ENCODE measurements at places on chromosomes 7 and 10.

GRCh38 chr7:76222333-76222732 lies 20.6 kb downstream of the SRRM3 start:
- DNase-seq = no peak

DNA sequence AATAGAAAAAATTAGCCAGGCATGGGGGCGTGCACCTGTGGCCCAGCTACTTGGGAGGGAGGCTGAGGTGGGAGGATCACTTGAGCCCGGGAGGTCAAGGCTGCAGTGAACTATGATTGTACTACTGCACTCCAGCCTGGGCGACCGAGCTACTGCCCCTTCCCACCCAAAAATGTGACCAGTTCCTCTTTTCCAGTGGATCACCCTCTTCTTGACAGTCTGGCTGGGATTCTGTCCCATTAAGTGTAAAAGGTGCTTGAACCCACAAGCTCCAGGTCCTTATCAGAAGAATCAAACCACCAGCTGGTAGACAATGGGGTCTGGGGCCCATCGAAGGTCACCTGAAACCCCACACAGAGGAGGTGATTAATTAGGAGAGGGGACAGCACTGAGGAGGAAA lies 14.1 kb downstream of the ATXN7L1 start:
- DNase-seq = no peak

- no peak for DNase-seq
These were observed 625 bp downstream of the RP9 start for GRCh38 chr7:33108554-33109004.

DNA sequence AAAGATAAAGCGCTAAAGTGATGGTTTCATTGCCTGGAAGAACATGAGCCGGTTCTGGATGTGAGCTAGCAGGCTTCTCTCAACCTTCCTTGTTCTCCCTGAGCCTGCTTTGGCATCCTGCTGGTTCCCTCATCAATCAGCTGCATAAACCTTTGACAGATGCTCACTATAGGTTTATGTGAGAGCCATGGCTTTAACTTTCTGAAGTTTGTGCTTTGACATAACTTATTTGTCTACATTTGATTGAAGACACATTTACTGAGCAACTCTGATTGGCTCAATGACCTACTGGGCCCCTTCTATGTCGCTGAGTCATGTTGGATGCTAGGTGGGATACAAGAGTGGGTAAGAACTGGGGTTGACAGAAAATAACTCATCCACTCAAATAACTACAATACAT lies 192.0 kb downstream of the ADAM12 start:
- no peak for DNase-seq

DNA sequence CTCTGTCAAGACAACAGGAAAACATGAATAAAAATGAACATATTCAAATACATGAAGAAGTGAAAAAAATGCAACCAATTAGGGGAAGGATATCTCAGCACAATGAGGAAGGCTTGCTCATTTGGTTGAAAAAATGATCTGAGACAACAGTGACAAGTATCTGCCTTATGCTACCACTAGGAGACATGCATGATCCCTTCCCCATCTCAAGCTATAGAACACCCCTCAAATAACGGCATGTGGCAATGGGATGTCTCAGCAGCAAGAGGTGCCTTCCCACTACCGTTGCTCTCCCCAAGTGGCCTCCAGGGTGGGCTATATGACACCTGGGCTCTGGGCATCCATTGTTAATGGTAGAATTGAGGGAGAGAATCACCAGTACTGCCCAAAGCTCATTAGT lies 98.1 kb upstream of the RSU1 start:
- no peak for DNase-seq

- DNase-seq = no peak
These were observed 44.9 kb downstream of the POLR1F start for GRCh38 chr7:19663816-19664462.

DNA sequence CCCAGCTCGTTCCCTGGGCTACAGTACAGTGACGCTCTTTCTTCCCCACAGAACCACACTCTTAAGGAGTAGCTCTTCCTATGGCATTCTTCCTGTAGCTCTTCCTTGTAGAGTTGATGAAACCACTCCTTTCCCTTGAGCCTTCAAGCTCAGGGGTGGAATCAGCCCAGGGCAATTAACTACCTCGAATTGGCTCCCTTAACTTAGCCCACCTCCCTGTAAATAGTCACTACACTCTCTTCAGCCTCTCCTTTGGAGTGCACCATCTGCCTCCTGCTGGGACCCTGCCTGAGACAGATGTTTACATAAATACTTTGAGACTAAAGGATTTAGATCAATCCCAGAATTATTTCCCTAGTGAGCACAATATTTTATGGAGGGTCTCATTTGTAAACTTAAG lies 537.8 kb upstream of the AUTS2 start:
- DNase-seq = no peak

DNA sequence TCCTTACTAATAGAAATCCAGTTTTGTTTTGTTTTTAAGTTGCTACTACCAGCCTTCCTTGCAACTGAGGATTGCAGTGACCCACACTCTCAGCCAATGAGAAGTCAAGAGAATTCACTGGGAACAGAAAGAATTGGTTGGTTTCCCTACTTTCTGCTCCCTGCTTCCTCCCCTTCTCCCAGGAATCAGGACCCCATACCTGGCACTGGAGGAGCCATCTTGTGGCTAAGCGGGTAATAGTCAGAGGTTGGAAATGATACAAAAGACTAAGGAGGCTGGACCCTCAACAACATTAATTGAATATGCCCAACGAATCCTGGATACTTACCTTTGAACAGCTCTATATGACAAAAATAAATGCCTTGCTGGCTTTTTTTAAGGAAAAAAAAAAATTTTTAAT lies 6.3 kb downstream of the TMEM176A start:
- no peak for DNase-seq

GRCh38 chr7:93551063-93551895 lies 23.2 kb downstream of the CALCR start:
- no peak for DNase-seq

GRCh38 chr10:95314192-95314918 lies 23.6 kb upstream of the PDLIM1 start:
- DNase-seq = no peak

DNA sequence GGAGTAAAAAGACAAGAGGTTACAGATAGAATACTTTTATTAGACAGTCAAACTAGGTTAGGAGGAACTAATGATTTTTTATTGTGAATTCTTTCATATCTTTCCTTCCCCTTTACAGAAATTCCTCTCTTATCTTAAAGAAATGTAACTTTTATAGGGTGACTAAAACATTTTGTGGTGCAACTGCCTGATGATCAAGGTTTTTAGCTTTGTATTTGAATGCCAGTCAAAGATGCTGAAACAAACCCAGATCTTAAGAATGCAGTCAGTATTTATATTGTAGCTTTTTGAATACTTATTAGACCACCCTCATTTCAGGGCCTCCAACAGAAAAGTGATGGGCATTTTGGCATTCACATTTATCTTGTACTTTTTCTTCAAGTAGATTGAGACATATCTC lies 27.4 kb downstream of the TAX1BP1 start:
- no peak for DNase-seq

GRCh38 chr10:102268375-102268888 lies 23.1 kb downstream of the GBF1 start:
- no peak for DNase-seq

DNA sequence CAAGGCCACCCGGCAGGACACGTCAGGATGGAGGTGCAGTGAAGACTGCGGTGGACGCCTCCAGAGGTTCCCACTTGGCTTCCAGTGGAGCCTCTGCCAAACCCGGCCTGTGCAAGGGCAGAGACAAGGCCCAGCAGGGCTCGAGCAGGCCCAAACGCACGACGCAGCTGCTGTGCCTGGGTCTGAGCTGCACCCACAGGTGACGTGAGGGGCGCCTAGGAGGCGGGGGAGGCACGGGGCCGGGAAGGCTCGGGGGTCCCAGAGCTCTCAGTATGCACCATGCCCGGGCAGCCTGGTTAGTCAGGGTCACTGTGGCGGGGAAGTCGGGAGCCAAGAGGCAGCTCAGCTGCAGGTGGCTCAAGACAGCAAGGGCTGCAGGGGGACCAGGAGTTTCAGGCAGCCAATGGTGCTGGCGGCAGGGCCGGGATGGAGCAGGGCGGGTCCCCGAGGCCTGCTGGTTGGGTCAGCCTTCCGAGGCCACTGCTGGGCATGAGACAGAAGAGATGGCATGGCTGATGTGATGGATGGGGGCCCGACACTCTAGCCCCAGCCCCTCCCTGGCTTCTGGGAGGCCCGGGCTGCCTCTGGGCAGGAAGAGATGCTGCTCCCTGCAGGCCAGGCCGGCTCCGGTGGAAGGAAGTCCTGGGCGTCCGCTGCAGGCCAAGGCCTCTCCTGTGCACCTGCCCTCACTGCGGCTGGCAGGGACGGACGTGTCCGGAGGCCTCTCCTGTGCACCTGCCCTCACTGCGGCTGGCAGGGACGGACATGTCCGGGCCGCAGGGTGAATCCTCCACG lies 72.2 kb upstream of the CFAP46 start:
- no peak for DNase-seq

GRCh38 chr7:2245883-2246675 lies 4.1 kb downstream of the NUDT1 start:
- no peak for DNase-seq

- DNase-seq = no peak
These were observed 29.3 kb upstream of the OSBPL3 start for GRCh38 chr7:25009257-25009656.

GRCh38 chr7:71687286-71687685 lies 555.3 kb downstream of the GALNT17 start:
- DNase-seq = no peak

GRCh38 chr10:78260141-78260540 lies 226.5 kb downstream of the RPS24 start:
- no peak for DNase-seq

- no peak for DNase-seq
These were observed 306.3 kb upstream of the SP8 start for GRCh38 chr7:21092766-21093702.

- no peak for DNase-seq
These were observed 149.9 kb downstream of the SFMBT2 start for GRCh38 chr10:7260912-7261311.

GRCh38 chr7:69908454-69908853 lies 310.2 kb downstream of the AUTS2 start:
- DNase-seq = no peak

DNA sequence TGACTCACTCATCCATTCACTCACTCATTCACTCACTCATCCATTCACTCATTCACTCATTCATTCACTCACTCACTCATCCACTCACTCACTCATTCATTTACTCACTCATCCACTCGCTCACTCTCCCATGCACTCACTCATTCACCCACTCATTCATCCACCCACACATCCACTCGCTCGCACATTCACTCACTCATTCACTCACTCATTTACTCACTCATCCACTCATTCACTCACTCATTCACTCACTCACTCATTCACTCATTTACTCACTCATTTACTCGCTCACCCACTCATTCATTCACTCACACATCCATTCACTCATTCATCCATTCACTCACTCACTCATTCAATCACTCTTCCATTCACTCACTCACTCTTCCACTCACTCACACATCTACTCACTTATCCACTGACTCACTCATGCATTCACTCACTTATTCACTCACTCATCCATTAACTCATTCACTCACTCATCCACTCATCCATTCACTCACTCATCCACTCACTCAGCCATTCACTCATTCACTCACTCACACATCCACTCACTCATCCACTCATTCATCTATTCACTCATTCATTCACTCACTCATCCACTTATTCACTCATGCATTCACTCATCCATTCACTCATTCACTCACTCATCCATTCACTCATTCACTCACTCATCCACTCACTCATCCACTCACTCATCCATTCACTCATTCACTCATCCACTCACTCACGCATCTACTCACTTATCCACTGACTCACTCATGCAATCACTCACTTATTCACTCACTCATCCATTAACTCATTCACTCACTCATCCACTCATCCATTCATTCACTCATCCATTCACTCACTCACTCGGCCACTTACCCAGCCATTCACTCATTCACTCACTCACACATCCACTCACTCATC lies 74.0 kb downstream of the CARD11 start:
- DNase-seq = no peak

DNA sequence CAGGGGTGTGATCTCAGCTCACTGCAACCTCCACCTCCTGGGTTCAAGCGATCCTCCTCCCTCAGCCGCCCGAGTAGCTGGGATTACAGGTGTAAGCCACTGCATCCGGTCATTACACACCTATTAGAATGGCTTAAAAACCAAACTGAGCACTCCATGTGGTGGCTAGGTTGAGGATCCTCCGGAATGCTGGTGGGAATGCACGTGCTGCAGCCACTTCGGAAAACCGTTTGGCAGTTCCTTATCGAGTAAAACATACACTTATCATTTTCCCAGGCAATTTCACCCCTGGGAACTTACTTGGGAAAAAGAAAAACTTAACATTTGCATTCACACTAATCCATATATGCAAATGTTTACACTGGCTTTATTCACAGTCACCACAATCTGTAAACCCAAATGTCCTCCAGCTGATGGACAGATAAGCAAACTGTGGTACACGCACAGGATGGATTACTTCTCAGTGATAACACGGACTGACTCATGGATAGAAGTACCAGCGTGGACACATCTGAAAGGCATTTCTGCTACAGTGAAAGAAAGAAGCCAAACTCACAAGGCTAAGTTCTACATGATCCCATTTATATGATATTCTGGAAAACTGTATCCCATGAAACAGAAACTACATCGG lies 20.4 kb downstream of the RFC2 start:
- DNase-seq = no peak

DNA sequence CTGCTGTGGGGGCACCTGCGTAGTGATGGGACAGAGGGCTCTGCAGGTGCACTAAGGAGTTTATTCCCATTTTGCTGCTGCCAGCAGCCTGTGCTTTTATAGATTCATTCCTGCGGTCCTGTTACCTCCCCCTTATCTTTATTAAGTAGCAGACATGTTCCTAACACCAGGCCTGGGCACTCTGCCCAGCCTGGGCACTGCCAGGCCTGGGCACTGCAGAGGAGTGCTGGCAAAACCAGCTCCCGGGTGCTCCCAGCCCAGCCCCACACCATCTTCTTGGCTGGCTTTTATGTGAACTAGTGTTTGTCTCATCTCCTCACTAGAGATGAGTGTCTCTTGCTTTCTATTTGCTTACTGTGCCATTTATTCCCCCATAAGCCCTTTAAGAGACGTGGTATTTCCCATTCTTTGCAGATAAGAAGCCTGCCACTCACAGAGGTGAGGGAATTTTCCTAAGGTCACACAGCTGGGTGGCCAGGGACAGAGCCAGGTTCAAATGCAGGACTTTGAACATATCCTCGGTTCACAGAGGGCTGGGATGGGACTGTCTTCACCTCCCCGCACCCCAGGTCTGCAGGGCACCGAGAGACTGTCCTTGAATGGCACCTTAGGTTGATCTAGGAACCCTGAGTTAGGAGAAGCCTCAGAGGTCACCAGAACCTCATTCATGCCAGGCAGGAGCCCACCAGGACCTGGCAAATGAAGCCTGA lies 14.6 kb upstream of the DRGX start:
- no peak for DNase-seq

- no peak for DNase-seq
These were observed 51.4 kb upstream of the SCIN start for GRCh38 chr7:12518920-12519681.

DNA sequence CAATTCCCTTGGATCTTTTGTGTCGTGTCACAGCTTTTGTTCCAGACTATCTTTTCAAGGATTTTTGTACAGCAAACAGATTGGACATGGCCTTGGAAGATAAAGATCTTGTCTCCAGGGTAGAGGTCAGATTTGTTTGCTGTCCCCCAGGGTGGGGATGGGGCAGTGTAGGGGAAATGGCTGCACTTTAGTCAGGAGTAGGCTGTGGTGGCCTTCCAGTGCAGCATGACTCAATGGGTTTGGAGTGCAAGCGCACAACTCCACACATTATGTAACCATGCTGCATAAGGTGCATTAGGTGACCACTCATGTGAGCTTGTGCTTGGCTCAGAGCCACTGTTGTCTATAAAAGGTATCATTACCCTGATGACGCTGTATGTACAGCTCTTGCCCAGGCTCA lies 23.9 kb upstream of the ADAMTS14 start:
- DNase-seq = no peak
